ENCODE measurements at places on chromosomes 13 and 19.

GRCh38 chr19:12513531-12514061 is 29.0 kb upstream of the ZNF709 start:
- peak; percentile 54 for DNase-seq

- peak; percentile 96 for DNase-seq
Observed at GRCh38 chr19:43534816-43535761, 2.1 kb downstream of the ZNF575 start.

DNA sequence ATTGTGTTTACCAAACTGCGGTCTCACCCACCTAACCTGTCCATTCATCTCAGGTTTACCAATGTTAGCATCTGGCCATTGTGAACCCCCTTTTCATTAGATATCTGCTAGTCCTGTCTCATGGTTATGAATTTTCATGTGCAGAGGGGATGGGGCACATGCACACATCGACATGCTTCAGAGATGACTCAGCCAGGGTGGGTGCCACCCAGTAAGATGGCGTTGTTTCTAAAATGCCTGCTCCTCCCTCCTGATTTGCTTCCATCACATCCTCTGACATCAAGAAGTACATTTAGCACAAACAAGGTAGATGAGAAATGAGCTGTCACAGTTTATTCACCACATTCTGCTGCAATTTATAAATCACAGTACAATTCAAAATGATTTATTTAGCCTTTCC is 51.3 kb downstream of the GPALPP1 start:
- DNase-seq, result no peak

- no peak for DNase-seq
Observed at GRCh38 chr13:28611654-28612131, 47.2 kb upstream of the POMP start.

DNA sequence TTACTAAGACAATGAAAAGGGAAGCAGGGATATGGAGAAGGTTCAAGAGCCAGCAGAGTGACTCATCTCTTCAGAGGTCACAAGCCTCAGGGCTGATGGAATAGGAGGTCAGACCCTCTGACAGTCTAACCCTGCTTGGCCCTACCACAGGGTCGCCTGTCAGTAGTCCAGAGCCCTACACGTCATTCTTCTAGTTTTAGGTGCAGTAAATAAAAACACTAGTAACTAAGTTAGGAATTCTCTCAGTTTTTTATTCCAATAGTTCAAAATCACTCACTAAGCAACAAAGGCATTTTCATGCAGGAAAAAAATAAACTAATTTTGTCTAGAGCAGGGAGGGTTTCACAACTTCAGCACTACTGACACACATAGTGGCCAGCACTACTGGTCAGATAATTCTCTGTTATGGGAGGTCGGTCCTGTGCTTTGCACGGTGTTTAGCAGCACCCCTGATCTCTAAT is 27.2 kb downstream of the FOXO1 start:
- DNase-seq, result no peak

DNA sequence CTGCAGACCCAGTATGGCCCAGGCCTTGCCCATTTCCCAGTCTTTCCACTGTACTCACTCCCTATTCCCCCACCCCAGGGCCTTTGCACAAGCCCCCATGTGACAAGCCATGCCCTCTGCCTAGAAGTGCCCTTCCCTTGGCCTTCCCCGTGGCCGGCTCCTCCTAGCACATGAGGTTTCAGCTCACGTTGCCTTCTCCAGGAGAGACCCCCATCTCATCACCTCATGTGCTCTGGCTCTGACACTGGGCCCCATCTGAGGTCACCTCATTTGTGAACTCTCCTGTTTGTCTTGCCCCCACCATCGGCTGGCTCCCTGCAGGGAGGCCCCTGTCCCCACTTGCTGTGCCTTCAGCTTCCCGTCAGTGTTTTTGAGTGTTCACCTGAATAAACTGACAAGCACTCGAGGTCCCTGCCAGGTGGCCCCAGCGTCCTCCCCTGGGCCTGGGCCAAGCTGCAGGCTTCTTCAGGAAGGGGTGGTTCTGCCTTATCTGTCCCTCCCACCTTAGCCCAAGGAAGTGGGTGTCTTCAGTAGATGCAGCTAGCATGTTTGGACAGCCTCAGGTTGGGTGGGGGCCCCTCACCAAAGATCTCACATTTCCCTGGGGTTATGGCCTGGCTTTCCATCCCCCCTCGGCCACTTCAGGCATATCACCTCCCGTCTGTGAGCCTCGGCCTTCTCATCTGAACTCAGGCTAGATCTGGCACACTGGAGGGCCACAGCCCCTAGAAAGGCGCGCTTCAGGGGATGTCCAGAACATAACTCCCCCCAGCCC is 3.8 kb upstream of the SLC25A42 start:
- no peak for DNase-seq

GRCh38 chr13:46598820-46599180 is 45.8 kb downstream of the LRCH1 start:
- DNase-seq, result no peak

DNA sequence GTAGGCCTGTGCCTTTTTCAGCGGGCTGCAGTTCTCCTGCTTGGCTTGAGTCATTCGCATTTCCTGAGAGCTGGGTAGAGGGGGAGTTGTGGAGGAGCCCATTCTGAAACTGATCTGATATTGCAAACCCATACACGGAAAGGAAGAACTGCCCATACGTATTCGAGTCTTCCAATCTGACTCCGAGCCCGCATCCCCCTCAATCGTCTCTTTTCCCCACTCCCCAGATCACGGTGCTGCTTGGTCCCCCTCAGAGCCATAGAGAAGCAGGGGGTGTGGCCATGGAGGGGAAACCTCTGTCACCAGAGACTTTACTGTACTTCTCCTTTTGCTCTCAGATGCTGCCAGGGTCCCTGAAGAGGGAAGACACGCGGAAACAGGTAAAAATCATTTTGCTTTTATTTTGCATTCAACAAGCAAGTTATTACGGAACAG is at the start of gene CD22:
CD22 (plus strand) TSS at position 337 of the 435 bp plus-strand sequence. CDS start 2,854 bp downstream, outside the sequence.
- no peak for DNase-seq

- DNase-seq, result no peak
Observed at GRCh38 chr13:87678372-87678752, 7.2 kb downstream of the SLITRK5 start.

DNA sequence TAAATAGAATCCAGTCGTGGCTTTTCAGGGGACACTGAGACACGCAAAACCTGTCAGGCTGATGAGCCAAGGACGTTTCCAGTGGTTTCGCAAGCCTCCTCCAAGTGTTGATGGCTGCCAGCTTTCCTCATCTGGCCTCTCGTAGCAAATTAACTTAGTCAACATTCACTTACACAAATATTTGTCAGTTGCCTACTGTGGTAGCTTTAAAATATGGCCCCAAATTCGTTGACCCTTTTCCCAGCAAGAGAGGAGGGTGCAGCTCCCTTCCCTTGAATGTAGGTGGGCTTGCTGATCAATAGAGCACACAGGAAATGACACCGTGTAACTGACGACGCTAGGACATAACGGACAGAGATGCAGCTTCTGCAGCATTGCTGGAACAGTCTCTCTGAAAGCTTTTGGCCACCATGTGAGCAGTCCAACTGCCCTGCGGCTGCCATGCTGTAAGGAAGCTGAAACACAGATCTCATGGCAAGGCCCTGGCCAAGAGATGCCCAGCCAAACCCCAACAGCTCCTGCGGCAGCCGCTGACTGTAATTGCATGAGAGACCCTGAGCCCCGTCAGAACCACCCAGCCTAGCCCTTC is 5.5 kb upstream of the RANBP3 start:
- no peak for DNase-seq

- DNase-seq, result no peak
Observed at GRCh38 chr19:57888107-57888559, 704 bp downstream of the ZNF814 start.

- no peak for DNase-seq
Observed at GRCh38 chr13:33362986-33363727, 77.6 kb upstream of the STARD13 start.

DNA sequence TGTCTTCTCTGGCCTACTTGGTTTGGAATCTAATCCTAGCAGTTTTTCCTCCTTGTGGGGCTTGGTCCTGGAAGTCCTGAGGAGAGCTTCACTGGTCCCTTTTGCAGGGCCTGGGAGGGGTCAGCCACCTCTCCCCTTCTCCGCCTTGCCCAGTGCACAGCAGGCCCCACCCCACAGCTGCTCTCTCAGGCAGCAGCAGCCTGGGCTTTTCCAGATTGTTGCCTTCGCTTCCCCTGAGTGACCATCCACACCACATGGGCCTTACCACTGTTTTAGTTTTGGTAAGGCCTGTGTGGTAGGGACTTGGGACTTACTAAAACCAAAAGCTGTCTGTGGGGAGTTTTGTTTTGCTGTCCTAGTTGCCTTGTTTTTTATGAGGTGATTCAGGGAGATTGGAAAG is 11.5 kb downstream of the MPHOSPH8 start:
- DNase-seq, result no peak

- no peak for DNase-seq
Observed at GRCh38 chr13:97004886-97005285, 10.6 kb upstream of the OXGR1 start.

GRCh38 chr19:10091895-10092641 is 6.0 kb downstream of the SHFL start:
- no peak for DNase-seq

DNA sequence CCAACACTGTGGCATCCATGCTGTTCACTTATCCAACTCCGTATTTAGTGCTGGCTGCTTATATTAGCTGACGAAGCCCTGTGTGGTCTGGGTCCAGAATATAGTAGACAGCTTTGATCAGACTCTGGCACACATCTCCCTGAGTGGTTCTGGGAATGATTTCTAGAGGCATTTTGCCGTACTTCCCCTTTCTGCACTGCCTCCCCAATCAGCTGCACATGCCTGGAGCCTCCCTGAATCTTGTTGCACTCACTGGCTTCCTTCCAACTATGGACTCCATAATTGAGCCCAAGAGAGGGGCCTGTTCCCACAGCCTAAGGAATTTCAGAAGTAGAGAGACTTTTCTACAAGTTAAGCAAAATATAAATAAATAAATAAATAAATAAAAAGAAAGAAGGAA is 30.4 kb upstream of the PCDH8 start:
- DNase-seq, result peak; percentile 32

GRCh38 chr13:112885782-112886268 is 83.2 kb upstream of the MCF2L start:
- DNase-seq, result peak; percentile 96

- no peak for DNase-seq
Observed at GRCh38 chr13:94079876-94080275, 399.6 kb downstream of the DCT start.

GRCh38 chr19:10691883-10692282 is 9.4 kb upstream of the QTRT1 start:
- DNase-seq, result peak; percentile 59

DNA sequence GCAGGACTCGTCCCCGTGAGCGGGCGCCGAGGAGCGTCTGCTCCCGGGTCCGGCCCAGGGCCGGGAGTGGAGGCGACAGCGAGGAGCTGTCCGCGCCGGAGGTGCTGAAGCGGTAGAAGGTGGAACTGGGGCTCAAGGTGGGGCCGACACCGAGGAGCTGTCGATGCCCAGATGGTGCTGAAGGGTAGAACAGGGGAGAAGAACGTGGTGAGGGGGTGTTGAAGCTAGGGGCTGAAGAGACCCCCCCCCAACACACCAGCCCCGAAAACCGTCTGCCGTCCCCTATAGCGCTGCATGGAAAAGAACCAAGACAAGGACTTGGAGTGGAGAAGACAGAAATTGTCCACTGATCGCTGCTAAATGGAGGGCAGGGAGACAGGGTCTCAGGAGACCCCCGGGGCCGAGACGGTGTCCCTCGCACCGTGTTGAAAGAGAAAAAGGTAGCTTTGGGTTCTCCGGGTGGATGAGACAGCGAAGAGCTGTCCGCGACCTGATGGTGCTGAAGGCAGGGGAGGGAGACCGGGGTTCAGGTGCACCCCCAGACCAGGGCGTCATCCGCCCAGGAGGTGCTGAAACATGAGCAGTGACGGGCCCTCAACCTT is 7.1 kb upstream of the PDE4C start:
- peak; percentile 96 for DNase-seq

DNA sequence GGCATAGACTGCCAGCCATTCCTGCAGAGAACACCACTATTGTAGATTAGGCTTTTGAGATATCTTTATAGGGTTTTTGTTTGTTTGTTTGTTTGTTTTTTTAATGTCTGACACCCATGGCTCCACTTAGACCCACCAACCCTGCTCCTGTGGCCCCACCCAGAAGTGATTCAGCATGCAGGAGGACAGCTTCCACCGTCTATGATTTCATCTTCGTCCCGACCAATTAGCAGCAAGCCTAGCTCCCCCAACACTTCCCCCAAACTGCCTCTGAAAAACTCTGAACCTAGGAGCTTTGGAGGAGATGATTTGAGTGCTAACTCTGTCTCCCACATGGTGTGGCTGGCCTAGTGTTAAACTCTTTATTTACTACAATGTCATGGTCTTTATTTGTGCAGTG is 108.3 kb upstream of the RXFP2 start:
- DNase-seq, result peak; percentile 85

GRCh38 chr13:20658451-20659040 is 45.0 kb upstream of the IL17D start:
- DNase-seq, result no peak

GRCh38 chr19:30441011-30441410 is 68.8 kb downstream of the ZNF536 start:
- no peak for DNase-seq

GRCh38 chr13:20126541-20127261 is 34.2 kb downstream of the GJA3 start:
- DNase-seq, result no peak

GRCh38 chr13:94339116-94339687 is 140.3 kb downstream of the DCT start:
- no peak for DNase-seq

GRCh38 chr19:18009412-18010066 is 1.6 kb downstream of the ARRDC2 start:
- DNase-seq, result no peak

DNA sequence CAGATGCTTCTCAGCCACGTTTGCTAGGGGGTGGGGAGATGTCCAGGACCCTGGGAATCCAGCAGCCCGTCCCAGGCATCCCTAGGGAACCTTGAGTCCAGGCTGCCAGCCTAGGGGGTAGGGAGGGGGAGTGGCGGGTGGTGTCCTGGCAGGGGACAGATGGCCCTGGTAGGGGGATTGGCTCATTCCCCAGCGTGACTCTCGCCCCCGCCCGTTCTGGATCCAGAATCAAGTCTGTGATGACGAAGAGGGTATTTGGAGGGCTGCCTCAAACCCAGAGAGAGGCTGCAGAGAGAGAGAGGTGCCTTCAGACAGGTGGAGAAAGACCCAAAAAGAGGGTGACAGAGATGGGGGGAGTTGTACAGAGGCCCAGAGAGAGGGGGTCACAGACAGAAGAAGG is 4.1 kb downstream of the SLC17A7 start:
- no peak for DNase-seq
